Effector CD4-positive, alpha-beta T cell (primary cell): ENCODE measurements at places on chromosomes 16 and 17.

- no peak for DNase-seq
Observed at GRCh38 chr16:1080801-1081733, 8.5 kb downstream of the SSTR5 start.

- no peak for DNase-seq
Observed at GRCh38 chr16:82136956-82137821, 32.8 kb downstream of the MPHOSPH6 start.

- DNase-seq = no peak
Observed at GRCh38 chr16:49399594-49400364, 26.2 kb downstream of the C16orf78 start.

DNA sequence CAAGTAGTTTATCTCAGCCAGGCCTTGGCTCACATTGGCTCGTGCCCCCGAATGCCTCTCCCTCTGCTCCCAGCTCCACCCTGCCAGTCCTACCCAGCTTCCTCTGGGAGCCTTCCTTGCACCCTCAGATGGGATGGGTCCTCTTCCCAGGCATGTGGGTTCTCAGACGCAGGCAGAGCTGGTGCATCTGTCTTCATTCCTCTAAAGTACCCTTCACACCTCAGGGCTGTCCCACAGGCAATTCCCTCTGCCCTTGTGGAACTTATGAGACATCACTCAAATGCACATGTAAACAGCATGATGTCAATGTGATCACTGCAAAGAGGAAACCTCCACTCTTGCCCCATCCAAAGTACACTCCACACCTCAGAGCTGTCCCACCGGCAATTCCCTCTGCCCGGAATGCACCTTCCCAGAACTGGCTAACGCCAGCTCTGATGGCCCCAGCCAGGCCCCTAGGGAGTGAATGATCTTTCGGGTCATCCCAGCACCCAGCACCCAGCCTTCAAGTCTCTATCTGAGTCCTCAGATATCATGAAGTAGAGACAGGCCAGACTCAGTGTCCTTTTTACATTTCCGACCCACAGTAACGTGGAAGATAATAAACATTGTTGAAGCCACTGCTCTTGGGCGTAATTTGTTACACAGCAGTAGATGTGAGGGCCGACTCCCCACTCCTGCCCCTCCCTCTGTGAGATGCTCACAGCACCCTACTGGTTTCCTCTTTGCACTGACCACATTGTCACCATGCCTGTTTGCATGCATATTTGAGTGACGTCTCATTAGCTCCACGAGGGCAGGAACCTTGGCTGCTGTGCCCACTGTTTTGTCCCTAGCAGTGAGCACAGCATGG is 85.4 kb downstream of the N4BP1 start:
- no peak for DNase-seq

DNA sequence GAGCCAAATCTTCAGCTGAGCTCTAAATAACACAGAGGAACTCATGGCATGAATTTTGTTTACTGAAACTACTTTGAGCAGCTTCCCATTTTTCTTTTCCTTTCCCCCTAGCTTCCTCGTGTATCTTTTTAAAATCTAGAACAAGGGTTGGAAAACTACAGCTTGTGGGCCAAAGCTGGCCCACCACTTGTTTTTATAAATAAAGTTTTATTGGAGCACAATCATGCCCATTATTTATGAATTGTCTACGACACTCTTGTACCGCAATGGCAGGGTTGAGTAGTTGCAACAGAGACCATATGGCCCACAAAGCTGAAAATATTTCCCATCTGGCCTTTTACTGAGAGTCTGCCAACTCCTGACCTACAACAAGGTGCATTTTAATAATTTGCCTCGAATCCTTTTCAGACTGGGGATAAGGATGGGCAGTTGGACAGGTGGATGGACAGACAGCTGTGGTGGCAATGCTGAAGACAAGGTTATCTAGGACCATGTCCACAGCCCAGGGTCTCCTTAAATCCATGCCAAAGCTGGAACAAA is 87.7 kb downstream of the RMI2 start:
- no peak for DNase-seq

- DNase-seq = peak; percentile 75
Observed at GRCh38 chr17:35244341-35245195, 1.7 kb downstream of the SLFN5 start.

DNA sequence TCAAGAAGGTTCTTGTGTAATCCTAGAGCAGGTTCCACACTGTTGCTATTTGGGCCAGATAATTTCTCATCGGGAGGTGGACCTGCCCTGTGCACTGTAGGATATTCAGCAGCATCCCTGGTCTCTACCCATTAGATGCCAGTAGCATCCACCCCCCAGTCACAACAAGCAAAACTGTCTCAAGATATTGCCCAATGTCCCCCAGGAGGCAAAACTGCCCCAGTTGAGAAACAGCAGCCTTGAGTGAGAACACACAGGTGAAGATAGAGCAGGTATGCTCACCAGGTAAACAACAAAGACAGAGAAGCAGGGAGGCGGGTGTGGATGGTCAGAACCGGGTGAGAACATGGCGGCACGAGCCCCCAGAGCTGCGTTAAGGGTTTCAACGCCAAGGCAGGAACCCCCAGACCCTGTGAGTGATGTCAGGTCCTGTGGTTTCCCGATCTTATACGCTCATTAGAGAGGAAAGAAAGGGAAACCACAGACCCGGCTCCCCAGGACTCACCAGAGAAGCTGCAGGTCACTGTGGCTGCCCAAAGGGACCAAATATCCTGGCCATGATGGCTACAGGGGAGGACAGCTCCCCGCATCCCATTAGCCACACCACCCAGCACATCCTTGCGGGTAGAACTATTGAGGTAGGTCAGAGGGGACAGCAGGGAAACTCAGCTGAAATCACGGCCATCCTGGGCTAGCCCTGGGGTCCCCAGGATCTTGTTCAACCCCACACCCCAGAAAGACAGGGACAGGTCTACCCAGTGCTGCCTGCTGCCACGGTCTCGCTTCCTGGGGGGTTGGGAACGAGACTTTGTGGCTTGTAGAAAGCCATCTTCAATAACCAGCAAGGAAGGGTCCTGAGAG is 21.2 kb downstream of the CDC42EP4 start:
- no peak for DNase-seq

- no peak for DNase-seq
Observed at GRCh38 chr17:73799096-73799495, 154.9 kb upstream of the SDK2 start.

DNA sequence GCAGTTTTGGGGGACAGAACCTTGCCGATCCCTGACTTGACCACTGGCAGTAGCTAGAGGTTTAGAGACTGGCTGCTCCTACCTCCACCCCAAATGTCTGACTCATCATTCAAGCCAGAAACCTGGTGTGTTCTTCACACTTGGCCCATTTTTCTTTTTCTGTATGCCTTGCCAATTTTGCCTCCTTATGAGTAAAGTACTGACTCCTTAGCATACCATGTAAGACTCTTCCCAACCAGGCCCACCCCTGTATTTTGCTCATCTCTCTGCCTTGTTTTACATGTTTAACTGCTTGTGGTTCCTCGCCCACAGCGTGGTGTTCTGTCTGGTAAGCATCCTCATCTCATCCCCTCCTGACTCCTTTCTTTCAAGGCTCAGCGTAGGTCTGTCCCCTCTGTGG is 37.9 kb downstream of the NUP88 start:
- DNase-seq = no peak

- DNase-seq = no peak
Observed at GRCh38 chr16:88773812-88774291, 11.2 kb downstream of the PIEZO1 start.

GRCh38 chr17:78130437-78131101 is at the start of gene TMC8:
Gene TMC8 (plus strand): TSS chr17:78130771. CDS start chr17:78131589, 818 bp downstream.
- peak; percentile 70 for DNase-seq

GRCh38 chr17:19254651-19255050 is 17.5 kb downstream of the EPN2 start:
- DNase-seq = no peak

DNA sequence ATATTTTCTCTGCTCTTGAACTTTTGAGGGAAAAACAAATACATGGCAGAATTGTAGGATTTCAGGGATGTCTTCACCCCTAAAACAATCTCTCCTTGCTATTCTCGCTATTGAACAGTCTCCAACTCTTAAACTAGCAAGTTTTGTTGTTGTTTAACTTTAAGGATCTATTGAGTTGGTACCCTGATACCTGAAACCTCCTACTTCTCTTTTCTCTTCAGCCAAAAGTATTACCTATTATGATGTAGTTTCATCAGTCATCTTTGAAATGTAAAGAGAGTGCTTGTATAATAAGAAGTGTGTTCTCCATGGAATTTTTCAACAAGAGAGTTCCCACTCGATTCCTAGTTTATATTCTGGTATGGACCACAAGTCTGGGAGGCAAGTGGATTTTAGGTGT is 211.6 kb upstream of the TBX2 start:
- DNase-seq = no peak

DNA sequence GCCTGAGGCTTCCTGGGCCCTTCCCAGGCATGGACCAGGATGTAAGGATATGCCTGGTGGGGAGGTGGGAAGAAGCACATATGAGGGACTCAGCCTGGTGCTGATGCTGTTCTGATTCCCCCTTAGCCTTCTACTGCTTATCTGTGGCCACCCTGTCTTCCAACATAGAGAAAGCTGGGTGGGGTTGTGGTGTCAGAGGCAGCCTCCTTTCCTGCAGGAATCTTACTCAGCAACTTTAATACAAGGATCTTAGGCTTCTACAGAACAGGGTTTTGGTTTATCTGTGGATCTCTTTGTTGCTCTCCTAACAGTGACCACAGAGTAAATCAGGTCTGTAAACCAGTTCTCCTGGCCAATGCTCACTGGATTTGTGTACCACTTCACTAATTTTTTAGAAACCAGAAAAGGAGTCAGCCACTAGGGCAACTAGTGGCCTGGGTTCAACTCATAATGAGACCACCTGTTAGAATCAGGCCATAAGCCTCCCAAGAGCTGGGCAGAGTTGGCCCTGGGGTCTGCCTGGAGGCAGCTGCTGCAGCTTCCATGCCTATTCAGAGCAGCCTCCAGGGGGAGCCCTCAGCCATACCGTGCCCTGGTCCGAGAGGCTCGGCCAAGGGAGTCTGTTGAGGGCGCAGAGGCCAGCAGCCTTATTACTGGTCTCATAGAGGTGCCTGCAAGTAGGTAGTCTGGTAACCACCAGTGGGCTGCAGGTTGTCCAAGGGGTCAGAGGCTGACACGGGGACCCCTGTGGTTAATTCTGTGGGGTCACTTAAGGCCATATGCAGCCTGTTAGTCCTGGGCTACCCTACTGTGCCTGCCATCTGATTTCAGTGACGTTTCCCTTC is 7.1 kb downstream of the HAS3 start:
- peak; percentile 18 for DNase-seq

- DNase-seq = no peak
Observed at GRCh38 chr16:80197741-80198201, 343.0 kb upstream of the DYNLRB2 start.

DNA sequence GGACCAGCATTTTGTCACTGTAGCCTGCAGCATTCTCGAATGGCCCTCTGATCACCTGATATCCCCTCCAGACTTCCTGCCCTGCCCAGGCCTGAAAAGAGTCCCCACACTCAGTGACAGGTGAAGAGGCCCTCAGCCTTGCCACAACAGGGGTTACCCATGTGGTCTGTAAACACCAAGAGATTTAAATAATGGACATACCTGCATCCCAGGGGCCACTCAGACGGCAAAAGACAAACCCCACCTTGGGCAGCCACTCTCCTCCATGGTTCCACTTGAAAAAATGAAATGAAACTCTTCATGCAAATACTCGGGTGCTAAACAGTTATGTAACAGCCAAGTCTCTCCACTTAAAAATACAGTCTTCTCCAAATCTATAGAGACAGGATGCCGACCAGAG is 22.9 kb upstream of the PECAM1 start:
- DNase-seq = no peak

- DNase-seq = no peak
Observed at GRCh38 chr16:17154981-17155380, 315.8 kb downstream of the XYLT1 start.

- DNase-seq = no peak
Observed at GRCh38 chr16:75044800-75045361, 46.1 kb downstream of the ZNRF1 start.

DNA sequence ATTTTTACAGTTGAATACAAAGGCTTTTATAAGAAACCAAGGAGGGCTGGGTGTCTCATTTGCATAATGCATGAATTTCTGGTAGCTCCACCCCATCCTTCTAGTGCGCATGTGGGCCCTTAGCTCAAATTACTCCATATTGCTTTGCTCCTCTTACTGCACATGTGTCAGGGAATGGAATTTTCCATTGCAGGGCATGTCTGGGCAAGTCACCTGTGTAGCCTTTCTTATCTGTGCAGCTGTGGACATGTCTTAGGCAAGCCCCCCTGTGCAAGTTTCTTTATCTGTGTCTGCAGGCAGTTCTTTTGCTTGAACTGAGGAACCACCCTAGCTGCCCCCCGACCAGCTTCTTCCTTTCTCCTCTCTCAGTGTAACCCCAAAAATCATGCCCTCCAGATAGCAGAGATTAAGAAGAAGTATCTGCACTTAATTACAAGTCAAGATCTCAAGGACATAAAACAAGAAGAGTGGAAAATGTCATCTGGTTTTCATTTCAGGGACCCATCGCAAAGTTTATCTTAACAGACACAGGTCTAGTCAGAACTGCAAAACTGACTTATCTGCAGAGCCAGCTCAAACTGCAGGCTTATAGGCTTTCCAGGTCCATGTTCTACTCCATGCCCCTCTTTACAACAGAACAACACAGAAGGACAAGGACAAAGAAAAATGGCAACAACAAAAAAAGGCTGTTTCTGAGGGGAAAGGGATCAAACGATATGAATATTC is 137.9 kb upstream of the HS3ST4 start:
- DNase-seq = no peak

GRCh38 chr17:2936351-2936750 is 127.1 kb downstream of the OR1D5 start:
- DNase-seq = no peak

- DNase-seq = no peak
Observed at GRCh38 chr17:13594310-13594709, 7.4 kb downstream of the HS3ST3A1 start.

GRCh38 chr17:55770196-55770870 is 19.5 kb downstream of the PCTP start:
- DNase-seq = no peak

GRCh38 chr17:6571452-6571781 is 15.1 kb upstream of the PITPNM3 start:
- no peak for DNase-seq

- DNase-seq = no peak
Observed at GRCh38 chr17:76254275-76254674, 10.9 kb upstream of the UBALD2 start.
